ENCODE measurements at places on chromosomes 16 and 17.

GRCh38 chr17:79574108-79574507, 36.7 kb downstream of the RBFOX3 start:
- DNase-seq, result no peak

DNA sequence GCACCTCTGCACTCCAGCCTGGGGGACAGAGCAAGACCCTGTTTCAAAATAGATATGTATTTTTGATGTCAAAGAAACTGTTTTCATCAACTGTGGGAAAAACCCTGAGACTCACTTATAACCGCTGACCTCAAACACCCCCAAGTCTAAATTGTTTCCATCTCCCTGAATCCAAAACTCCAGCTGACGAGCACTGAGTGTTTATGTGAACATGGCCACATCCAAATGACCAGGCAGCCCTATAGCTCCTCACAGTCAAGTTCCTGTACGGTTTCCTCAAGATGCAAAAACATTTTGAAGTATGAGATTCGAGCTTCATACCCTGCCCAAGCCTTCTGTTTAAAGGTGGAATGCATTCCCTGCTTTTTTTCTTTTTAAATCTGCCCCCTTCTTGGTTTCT, 45.3 kb upstream of the ZCCHC14 start:
- no peak for DNase-seq

DNA sequence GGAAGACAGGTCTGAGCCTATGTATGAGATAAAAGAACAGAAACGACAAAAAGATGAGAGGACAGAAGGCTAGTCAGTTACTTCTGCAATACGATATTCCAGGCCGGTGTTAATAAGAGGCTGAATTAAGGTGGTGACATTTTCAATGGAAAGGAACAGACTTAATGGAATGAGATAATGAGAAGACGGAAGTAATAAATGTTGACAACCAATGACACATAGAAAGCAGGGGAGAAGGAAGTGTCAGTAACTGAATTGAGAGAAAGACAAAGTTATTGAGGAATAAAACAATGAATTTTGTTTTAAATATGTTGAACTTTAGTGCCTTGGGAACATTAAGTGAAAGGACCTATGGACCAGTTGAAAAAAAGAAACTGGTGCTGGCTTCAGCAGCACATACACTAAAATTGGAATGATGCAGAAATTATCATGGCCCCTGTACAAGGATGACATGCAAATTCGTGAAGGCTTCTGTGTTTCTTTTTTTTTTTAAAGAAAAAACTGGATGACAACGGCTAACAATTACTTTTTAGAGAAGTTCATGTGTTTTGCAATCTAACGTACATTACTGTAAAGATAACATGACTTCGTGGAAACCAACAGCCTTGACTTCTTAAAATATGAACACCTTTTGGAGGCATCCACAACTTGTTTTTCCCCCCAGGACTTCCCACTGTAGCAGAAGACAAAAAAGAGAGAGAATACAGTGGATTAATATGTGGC, 18.5 kb upstream of the CPD start:
- no peak for DNase-seq

GRCh38 chr16:1097800-1098199, 1.8 kb upstream of the C1QTNF8 start:
- no peak for DNase-seq

GRCh38 chr16:23330583-23331249, 28.6 kb downstream of the SCNN1B start:
- no peak for DNase-seq

All from renal cortex interstitium (tissue), 15 donors.